ENCODE measurements at places on chromosomes 13 and 19.

GRCh38 chr13:79646880-79647279 is 165.9 kb downstream of the NDFIP2 start:
- no peak for DNase-seq

- DNase-seq = no peak
These were observed 47.9 kb upstream of the INTS6 start for GRCh38 chr13:51500687-51501086.

GRCh38 chr19:18607226-18608101 is 865 bp upstream of the CRLF1 start:
- DNase-seq = no peak

DNA sequence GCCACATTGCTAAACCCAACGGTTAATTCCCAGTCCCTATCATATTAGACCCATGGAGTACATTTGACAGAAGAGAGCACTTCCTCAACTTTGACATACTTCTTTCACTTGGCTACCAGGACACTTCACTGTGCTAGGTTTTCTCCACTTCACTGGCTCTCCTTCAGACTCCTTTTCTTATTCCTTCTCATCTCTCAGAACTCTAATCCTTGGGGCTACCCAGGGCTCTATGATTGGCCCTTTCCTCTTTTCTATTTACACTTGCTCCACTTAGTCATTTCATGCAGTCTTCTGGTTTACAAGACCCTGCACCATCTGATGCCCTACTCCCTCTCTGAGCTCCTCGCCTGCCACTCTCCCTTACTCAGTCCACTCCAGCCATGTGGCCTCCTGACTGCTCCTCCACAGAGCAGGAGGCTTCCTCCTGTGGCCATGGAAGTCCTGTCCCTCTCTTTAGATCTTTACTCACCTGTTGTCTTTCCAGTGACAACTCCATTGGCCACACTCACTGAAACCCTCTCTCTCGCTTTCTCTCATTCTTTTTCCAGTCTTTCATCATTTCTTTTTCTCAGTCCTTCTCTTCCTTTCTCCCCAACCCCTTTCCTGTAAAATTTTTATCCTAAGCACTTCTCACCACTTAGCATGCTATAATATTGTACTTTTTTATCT is 90.4 kb downstream of the TBC1D4 start:
- no peak for DNase-seq

- no peak for DNase-seq
These were observed 1.1 kb upstream of the ZNF581 start for GRCh38 chr19:55642153-55643002.

Measured in brain pericyte (primary cell).